Stimulated activated CD8-positive, alpha-beta memory T cell treated with anti-CD3 and anti-CD28 coated beads, Interleukin-7, amount 100 ng/mL, for 24 hours (primary cell): ENCODE measurements at places on chromosomes 12 and 14.

- no peak for DNase-seq
Measured at GRCh38 chr14:102320033-102320660, 601 bp downstream of the ZNF839 start.

GRCh38 chr12:122981036-122981471 lies 573 bp downstream of the ARL6IP4 start:
- DNase-seq: no peak

DNA sequence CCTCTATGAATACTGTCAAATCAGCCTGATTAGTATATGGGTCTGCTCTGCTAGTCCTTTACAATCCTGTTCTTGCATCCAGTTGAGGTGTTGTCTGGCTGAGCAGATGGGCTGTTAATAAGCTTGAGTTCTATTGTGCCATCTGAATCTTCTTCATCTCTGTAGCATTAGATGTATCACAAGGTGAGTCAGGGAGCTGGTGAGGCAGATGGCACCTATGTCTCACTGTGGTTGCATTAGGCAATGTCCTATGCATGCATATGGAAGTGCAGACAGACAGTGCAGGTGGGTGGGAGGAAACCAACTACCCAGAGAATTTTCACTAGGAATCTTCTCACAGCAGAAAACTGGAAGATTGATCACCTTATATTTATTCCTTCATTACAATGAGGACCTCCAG lies 165.7 kb upstream of the STXBP6 start:
- DNase-seq: no peak

GRCh38 chr12:6171409-6172015 lies 28.7 kb upstream of the CD9 start:
- no peak for DNase-seq

GRCh38 chr12:11894890-11895289 lies 175.8 kb upstream of the BCL2L14 start:
- no peak for DNase-seq

DNA sequence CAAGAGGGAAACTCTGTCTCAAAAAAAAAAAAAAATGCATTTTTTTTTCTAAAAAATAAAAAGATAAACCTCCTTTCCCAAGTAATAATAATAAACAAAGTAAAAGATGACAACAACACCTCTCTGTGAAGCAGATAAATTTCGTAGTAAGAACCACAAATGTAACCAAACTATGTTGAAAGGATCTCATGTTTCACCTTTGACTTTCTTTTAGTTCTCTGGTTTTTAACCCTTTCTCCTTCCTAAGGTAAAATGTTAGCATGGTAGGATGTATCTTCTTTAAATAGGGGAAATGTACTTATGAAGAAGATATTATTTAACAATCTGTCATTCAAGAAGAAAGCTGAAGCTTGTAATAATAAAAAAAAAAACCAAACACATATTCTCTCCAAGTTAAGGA lies 1.8 kb upstream of the KLHL42 start:
- DNase-seq: no peak

GRCh38 chr12:55797550-55797949 lies 20.0 kb downstream of the SARNP start:
- no peak for DNase-seq

DNA sequence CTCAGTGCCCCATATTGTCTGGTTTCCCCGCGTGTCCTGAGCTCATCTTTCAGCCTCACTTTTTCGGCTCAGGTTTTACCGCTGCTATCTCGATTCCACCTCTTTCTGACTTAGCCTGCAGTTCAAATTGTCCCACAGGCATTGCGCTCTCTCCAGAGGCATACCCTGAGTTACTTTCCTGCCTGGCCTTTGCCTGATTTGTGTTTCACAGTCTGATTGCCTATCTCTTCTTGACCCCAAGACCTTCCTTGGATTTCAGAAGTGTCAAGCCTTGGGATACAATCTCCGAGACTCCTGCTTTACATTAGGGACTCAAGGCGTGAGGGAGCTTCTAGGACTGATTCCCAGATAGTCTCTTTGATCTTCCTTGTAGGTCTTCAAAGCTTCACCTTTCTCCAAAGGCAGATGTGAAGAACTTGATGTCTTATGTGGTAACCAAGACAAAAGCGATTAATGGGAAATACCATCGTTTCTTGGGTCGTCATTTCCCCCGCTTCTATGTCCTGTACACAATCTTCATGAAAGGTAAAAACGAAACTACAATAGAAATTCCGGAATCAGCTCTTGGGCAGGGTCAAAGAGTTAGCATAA lies 629 bp downstream of the LETMD1 start:
- no peak for DNase-seq

GRCh38 chr12:45762185-45763110 lies 32.9 kb downstream of the ARID2 start:
- DNase-seq: no peak

DNA sequence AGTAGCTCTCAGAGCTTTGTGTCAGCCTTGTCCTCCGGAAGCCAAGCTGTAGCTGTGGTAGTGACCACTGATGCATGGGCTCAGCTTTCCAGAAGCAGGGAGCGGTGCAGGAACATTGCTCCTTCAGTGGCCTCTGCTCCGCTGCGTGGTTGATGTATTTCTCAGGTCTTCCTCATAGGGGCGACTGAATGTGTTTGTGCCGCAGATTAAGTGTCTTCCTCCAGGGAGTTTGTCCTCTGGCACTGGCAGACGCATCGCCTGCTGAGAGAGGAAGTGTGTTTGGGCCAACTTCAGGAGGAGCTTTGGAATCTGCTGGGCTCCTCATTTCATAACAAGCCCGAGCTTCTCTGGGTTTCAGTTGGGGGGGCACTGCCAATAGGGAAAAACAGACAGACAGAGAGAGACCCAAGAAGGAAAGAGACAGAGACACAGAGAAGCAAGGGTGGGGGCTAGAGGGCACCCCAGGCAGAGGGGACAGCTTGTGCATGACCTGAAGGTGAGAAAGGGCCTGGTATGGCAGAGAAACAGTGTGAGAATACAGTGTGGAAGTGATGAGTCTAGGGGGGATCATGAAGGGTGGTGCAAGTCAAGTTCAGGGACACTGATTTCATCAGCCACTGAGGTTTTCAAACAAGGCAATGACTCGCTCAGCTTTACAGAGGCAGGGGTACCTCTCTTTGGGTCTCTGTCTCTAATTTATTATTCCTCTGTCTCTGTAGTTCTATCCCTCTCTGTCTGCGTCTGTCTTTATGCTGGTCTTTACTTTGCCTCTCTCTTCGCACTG lies 69.4 kb upstream of the PRIMA1 start:
- no peak for DNase-seq

DNA sequence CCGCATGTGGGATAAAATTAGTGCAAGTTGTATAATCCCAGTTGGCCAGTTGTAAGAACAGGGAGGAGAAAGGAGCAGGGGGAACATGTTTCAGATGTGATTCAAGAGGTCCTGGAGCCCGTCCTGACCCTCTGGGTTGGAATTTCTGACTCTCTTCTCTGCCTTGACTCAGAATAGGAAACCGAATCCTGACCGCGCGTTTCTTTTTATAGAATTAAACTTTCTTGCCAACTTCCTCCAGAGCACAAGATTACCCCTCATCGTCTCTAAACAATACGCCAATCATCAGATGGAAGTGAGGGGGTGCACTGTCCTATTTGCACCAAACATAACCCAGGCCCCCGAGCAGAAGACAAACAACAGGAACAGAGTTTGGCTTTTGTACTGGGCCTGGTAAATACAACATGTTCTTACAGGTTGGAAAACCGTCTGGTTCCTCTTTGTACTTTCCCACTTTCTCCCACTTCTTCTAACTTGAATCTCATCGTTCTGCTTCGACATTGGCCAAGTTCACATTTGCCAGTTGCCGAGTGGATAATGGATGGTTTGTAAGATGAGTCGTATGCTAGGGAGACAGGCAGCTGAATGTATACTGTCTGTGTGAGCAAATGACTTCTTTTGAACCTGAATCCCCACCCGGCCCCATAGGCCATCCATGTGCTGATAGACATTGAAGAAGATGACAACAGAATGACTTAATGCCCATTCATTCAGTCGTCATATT lies 42.6 kb upstream of the MED13L start:
- DNase-seq: no peak

GRCh38 chr12:68497107-68497506 lies 113.6 kb upstream of the RAP1B start:
- no peak for DNase-seq

DNA sequence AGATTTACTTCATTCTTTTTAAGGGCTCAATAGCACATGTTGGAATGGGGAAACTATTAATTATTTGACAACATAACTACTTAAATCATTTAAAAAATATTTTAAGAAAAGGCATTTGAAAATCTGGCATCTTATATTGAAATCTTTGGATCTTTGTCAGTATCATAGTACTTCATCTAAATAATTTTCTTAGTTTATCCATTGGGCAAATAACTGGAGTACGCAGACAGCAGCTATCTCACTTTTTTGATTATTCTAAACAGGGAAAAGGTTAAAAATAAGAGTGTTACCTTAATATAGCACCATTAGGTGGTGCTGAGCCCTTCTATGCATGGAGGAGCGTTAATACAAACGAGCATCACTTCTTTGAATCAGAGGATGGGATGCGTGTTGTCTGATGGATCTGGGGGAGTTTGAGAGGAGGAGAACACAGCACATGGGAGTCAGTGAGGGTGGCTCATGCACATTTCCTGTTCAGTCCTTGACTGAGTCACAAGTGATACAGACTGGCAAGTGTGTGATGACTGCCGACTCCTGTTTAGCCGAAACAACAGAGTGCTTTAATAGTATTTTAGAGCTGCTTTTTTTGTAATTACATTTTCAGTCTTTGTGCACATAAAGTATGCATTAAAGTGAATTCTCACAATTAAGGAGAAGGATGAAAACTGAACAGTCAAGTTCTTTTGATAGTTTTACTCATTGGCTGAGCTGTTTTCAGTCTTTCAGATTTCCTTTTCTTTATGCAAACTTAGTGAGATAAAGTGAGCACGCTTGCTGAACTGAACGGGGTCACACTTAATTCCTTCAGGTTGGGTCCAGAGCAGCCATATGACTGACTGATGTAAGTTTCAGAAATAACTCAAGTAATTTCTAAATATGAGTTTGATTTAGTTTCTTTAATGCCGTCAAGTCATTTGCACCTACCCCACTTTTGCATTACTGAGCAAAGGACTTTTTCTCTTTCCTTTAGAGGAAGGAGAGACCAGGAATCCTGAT lies 92.7 kb downstream of the DIP2B start:
- no peak for DNase-seq

DNA sequence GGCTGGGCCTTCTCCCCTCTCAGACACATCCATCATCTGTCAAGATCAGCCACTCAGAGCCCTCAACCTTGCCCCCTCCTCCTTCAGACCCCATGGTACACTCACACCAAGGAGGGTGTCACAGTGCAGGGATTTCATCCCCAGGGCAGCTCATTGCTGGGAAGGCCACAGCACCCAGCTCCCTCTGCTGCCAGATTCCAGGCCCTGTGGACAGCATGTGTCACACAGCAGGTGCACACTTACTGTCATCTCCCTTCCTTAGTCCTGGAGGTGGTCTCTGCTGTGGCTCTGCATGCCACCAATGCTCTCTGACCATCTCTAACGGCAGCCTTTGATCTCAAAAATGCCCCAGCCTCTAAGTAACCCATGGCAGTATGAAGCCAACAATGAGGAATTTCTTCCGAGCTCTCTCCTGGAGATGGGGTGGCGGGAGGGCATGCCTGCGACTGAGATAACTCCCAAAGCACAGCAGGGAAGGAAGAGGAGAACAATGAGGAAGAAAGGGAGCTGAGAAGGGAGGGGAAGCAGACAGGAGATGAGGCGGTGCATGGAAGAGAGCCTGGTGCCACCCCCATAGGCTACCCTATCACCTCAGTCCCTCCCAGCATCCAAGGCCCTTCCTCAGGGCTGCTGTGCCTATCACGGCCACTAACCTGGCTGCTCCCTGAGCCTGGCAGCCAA lies 101.0 kb downstream of the SINHCAF start:
- no peak for DNase-seq

- no peak for DNase-seq
Measured at GRCh38 chr12:25771041-25771440, 187.4 kb upstream of the RASSF8 start.

GRCh38 chr12:42969355-42969754 lies 379.8 kb upstream of the PRICKLE1 start:
- DNase-seq: no peak

DNA sequence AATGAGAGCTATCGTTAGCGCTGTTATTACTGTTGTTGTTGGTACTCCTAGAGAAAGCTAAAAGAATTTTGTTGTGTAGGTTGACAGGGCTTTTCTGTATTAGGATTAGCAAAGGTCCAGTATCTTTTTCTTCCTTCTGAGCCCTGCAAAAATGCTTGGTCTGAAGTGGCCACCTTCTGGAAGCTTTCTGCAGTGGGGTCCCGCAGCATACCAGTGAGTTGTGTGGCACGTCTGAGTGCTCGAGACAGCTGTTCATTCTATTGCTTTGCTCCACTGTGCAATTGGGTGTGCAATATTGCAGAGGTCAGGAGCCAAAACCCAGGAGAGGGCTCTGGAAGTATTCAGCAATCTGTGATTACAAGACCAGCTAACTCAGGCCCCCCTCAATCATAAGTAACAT lies 57.1 kb downstream of the CCDC60 start:
- no peak for DNase-seq

GRCh38 chr12:81206429-81206828 lies 128.6 kb downstream of the ACSS3 start:
- DNase-seq: no peak

DNA sequence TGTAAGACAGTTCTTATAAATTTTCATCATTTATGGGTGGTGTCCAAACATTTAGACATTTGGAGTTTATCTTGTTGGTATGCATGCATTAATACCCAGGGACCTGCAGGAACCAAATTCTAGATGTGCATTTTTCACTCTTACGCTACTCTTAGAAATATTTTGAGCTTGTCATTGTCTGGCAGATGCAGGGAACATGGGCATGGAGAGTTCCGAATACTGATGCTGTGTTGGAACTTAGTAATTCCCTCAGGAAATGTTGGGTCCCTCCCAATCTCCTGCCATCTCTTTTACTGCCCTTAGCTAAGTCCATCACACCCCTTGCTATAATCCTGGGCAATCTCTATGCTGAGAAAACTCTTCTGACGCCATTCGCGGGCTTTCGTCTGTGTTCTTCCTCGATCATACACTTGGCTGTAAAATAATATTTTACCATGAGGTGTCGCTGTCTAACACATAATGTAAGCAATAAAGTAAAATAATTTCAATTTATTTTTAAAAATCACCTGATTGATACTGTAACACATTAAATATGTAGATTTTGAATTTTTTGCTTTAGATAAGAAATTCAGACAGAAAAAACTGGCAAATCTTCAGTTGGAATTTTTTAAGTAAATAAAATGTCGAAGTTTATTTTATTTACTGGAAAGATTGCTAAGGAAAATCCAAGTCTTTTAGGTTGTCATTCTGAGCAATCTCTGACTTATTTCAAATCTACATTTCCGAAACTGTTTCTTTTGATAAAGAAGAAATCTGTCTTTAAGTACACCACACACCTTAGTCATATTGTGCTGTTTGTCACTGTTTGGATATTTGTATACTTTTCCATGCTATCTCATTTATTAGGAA lies 304.1 kb upstream of the SSTR1 start:
- DNase-seq: no peak

GRCh38 chr14:30882431-30882830 lies 8.1 kb downstream of the COCH start:
- no peak for DNase-seq
